ENCODE measurements at places on chromosomes 4 and X.

GRCh38 chr4:68904786-68905185, 46.8 kb downstream of the UGT2A3 start:
- no peak for DNase-seq

DNA sequence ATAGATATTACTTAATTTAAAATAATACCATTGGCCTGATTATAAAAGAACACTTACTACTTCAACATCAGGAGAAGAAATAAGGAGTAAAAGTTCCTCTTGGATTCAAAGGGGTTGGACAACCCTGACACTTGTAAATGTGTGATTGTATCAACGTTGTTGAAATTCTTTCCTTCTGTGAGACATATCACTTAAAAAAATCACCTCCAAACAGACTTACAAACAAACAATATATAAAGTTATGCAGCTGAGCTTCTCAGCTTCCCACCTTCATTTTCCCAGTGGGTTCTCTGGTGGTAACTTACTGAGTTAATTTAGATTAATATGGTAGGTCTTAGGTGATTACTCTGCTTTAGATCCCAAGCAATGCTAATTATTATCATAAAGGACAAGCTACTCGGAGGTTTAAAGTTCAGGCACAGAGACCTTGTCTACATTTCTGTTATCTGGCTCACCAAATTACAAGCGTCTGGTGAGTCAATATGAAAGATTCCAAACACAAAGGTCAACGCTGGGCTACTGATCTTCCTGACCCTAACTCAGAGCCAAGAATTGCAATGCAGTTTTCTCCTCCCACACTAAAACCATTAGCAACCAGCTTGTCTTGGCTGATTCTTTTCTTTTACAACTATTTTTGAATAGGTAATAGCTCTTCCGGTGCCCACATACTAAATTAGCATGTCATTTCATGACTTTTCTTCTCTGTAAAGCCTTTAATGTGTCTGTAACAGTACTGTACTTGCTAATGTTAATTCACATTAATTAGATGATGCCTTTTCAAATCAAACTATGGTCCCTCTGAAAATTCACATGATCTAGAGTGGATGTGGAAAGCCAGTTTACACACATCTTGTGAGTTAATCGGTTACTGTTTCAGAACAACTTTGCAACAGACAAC, 157.6 kb downstream of the RASL11B start:
- DNase-seq, result no peak

GRCh38 chr4:127606823-127607222, 25.9 kb upstream of the INTU start:
- DNase-seq, result no peak

- no peak for DNase-seq
Measured at GRCh38 chrX:46202733-46203514, 342.3 kb downstream of the ZNF674 start.

DNA sequence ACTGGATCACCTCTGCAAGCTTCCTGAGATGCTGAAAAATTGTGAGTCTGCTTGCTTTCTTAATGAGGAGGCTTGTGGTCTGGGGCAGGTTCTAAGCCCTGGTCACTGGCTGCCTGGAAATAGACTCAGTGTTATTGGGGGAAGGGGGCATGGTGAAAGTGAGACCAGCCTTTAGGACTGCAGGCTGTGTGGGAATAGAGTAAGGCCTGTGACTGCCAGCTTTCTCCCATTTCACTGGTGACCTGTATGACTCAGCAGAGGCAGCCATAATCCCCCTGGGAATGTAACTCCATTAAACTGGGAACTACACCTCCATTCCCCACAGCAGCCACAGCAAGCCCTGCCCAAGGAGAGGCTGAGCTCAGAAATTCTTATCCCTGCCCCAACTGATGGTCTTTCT, 55.9 kb upstream of the IL15 start:
- DNase-seq, result no peak

- DNase-seq, result no peak
Measured at GRCh38 chr4:174763454-174764104, 65.5 kb downstream of the GLRA3 start.

- DNase-seq, result no peak
Measured at GRCh38 chr4:7254736-7255487, 62.6 kb downstream of the SORCS2 start.

GRCh38 chr4:123564758-123565346, 168.3 kb downstream of the SPRY1 start:
- peak; percentile 7 for DNase-seq

GRCh38 chr4:145480257-145480656, 1.4 kb upstream of the SMAD1 start:
- DNase-seq, result peak; percentile 47

GRCh38 chr4:4792466-4792865, 67.0 kb upstream of the MSX1 start:
- no peak for DNase-seq

- DNase-seq, result no peak
Measured at GRCh38 chr4:26199596-26199995, 121.2 kb upstream of the RBPJ start.

GRCh38 chr4:118742050-118742449, 56.9 kb downstream of the METTL14 start:
- no peak for DNase-seq

DNA sequence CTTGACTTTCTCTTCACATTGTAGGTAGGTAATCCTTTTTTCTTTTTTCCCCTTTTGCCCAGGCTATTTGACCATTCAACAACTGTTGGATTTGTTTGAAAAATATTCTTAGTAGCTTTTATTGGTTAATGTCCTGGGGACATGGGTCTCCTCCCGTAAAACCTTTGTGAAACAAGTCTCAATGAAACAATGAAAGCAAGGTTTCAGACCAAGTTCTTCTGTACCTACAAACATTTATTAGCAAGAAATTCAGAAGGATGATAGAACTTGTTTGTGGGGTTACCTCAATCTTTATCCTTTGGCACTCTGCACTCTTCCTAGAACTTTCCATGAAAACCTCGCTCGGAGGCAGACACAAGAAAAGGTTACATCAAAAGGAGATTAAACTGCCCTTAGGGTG, 190.7 kb upstream of the ANK2 start:
- DNase-seq, result no peak
